A549 treated with CORT108297 at 1 μM for 4 hours (cell line): ENCODE measurements at places on chromosomes 5 and 9. TPM values are rescaled to one million over a fixed set of nuclear protein-coding genes. Genes with fewer than 3 reads are reported as not detected.

The FUT7 gene
- 0.08 to 0.09 TPM in 2 of 5 replicates, not detected in the others for total RNA-seq

The SPINK13 gene
- total RNA-seq, result 0.10 TPM in 1 of 5 replicates, not detected in the others

The DPYSL3 gene
- 15.5 to 19.7 TPM (median 17.8 TPM) in 5 replicates for total RNA-seq

The GEMIN5 gene
- 22.3 to 27.3 TPM (median 24.0 TPM) in 5 replicates for total RNA-seq

The ADAMTS19 gene
- not detected in 5 replicates for total RNA-seq

The PRDM9 gene
- total RNA-seq, result not detected in 5 replicates

The CHD1 gene
- total RNA-seq, result 22.8 to 45.5 TPM (median 25.0 TPM) in 5 replicates

The FST gene
- 5.7 to 10.0 TPM (median 8.0 TPM) in 5 replicates for total RNA-seq

The PCDHGA12 gene
- total RNA-seq, result 0.02 to 0.03 TPM in 2 of 5 replicates, not detected in the others

The GALT gene
- total RNA-seq, result 16.2 to 20.8 TPM (median 19.3 TPM) in 5 replicates

The MSX2 gene
- 3.8 to 5.5 TPM (median 5.0 TPM) in 5 replicates for total RNA-seq

The SPATA31A7 gene
- total RNA-seq, result not detected in 5 replicates

The DAB2 gene
- total RNA-seq, result 9.0 to 10.9 TPM (median 10.3 TPM) in 5 replicates

The CCNJL gene
- 11.0 to 15.4 TPM (median 13.6 TPM) in 5 replicates for total RNA-seq

The SH3TC2 gene
- 0.35 to 0.58 TPM (median 0.36 TPM) in 5 replicates for total RNA-seq

The TMEM174 gene
- total RNA-seq, result not detected in 5 replicates

The TMEM8B gene
- 2.5 to 3.7 TPM (median 3.4 TPM) in 5 replicates for total RNA-seq

The GRAMD2B gene
- total RNA-seq, result 0.57 to 1.5 TPM (median 0.85 TPM) in 5 replicates

The ATP6V1G1 gene
- total RNA-seq, result 107 to 154 TPM (median 119 TPM) in 5 replicates

The TNC gene
- 0.68 to 1.1 TPM (median 0.92 TPM) in 5 replicates for total RNA-seq

The FOXD4 gene
- total RNA-seq, result 0.25 to 0.82 TPM (median 0.44 TPM) in 5 replicates

The PCDHGA1 gene
- 0.30 to 0.39 TPM (median 0.37 TPM) in 5 replicates for total RNA-seq

The WHRN gene
- total RNA-seq, result 4.3 to 8.3 TPM (median 7.8 TPM) in 5 replicates

The NTNG2 gene
- total RNA-seq, result 1.6 to 2.4 TPM (median 1.9 TPM) in 5 replicates

The LCN12 gene
- total RNA-seq, result 0.48 to 1.5 TPM (median 1.5 TPM) in 5 replicates

The SAPCD2 gene
- total RNA-seq, result 15.2 to 28.2 TPM (median 25.3 TPM) in 5 replicates

The SPATA31A3 gene
- total RNA-seq, result not detected in 5 replicates

The C5orf15 gene
- 41.3 to 59.1 TPM (median 55.4 TPM) in 5 replicates for total RNA-seq

The EGR1 gene
- 7.1 to 12.8 TPM (median 9.9 TPM) in 5 replicates for total RNA-seq

The C9orf43 gene
- total RNA-seq, result 0.53 to 0.88 TPM (median 0.65 TPM) in 5 replicates

The IFT74 gene
- 11.8 to 17.2 TPM (median 14.2 TPM) in 5 replicates for total RNA-seq

The IL9 gene
- not detected in 5 replicates for total RNA-seq

The ASB6 gene
- total RNA-seq, result 18.0 to 25.5 TPM (median 24.7 TPM) in 5 replicates

The GLDC gene
- 11.3 to 14.9 TPM (median 13.1 TPM) in 5 replicates for total RNA-seq
